ENCODE measurements at places on chromosomes 12 and 14.

- DNase-seq: no peak
Observed at GRCh38 chr12:99711246-99711645, 63.7 kb downstream of the GARIN6 start.

DNA sequence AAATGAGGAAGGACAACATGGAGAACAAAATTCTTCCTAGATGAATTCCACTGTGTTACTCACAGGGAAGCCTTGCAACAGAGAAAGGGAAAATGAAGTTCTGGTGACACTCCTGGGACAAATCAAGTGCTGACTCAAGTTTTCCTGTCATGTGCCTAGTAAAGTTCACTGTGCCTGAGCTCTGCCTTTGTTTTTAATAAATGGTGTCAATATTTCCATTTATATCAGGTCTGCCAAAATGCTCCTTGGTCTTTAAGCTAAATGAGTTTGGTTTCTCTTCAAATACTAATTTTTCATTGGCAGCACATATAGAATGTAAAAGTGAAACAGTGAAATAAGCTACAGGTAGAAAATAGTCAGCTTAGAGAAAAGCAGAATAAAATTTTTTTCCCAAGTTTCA is 33.0 kb downstream of the HIGD1C start:
- DNase-seq: no peak

- no peak for DNase-seq
Observed at GRCh38 chr14:31068235-31068634, 42.1 kb upstream of the STRN3 start.

DNA sequence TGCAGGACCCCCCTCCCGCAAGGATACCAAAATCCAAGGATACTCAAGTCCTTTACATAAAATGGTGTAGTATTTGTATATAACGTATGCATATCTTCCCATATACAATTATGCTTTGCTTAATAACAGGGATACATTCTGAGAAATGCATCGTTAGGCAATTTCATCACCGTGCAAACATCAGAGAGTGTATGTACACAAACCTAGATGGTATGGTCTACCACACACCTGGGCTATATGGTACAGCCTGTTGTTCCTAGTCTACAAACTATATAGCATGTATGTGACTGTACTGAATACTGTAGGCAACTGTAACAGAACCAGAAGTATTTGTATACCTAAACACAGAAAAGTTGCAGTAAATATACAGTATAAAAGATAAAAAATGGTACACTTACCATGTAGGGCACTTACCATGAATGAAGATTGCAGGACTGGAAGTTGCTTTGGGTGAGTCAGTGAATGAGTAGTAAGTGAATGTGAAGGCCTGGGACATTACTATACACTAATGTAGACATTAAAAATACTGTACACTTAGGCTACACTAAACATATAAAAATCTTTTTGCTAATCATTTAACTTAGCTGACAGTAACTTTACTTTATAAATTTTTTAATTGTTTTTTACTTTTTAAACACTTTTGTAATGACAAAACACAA is 141.1 kb downstream of the SLC41A2 start:
- DNase-seq: no peak

DNA sequence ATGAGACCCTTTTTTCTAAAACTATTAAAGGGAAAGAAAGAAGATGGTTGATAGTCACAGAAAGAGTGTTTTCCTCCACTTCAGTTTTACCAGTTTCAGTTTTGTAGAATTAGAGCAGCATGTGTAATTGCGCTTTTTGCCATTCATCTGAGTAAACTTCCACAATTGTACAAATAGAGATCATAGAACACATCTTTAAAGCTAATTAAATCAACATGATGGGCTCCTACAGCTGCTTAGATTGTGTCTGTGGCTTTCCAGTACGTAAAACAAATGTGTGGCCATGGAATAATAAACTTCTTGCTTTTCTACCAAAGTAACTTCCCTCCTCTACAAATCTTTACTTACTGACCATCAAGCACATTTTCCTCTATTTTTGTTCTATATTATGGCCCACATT is 84.2 kb upstream of the LRIG3 start:
- no peak for DNase-seq

- no peak for DNase-seq
Observed at GRCh38 chr12:6546016-6546415, 9.8 kb downstream of the IFFO1 start.

DNA sequence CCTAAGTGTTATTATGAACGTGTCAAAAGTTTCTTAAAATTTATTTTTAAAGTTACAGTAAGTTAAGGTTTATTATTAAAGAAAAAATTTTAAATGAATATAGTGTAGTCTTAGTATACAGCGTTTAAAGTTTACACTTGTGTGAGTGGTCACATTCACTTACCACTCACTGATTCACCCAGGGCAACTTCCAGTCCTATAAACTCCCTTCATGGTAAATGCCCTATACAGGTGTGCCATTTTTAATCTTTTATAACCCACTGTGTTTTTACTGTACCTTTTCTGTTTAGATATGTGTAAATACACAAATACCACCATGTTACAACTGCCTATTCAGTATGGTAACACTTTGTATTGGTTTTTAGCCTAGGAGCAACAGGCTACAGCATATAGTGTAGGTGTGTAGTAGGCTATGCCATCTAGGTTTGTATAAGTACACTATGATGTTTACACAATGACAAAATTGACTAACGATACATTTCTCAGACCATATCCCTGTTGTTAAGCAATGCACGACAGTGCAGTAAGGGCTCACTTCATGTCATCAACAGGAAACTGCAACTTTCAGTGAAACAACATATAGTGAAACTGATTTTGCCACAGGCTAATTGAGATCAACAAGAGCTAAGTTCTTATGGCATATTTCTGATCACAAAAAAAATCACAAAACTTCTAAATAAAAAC is 112.0 kb upstream of the TMCC3 start:
- DNase-seq: no peak

GRCh38 chr12:13135371-13136178 is 32.1 kb upstream of the GSG1 start:
- DNase-seq: peak; percentile 88

- no peak for DNase-seq
Observed at GRCh38 chr12:76265424-76266180, 82.6 kb downstream of the BBS10 start.

DNA sequence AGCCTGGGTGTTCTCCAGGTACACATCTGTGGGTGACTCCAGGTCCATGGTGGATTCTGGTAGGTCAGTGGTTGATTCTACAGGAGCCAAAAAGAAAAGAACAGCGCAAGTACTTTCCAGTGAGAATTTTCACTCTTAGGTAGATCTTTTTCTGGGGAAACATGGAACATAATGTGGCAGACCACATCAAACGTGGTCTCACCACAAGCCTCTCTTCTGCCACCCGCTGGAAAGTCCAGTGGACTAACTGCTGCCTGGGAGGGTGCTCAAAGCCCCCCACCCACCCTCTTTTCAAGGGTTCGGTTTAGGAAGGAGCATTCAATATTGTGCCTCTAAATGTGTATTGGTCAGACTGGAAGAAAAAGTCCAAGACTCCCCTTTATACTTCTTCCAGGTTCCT is 36.1 kb upstream of the PRB2 start:
- no peak for DNase-seq

Measured in tibial artery (tissue), 4 donors.